ENCODE measurements at places on chromosomes 7 and 10.

GRCh38 chr7:114130866-114131265, 212.1 kb upstream of the PPP1R3A start:
- no peak overlapping the region for H3K4me3 ChIP-seq
- H3K4me1 ChIP-seq, result no peaks in the 10 kb centered on the region
- no peak for DNase-seq
- no peaks in the 10 kb centered on the region for H3K36me3 ChIP-seq
- no peaks in the 10 kb centered on the region for H3K27me3 ChIP-seq
- H3K27ac ChIP-seq, result no peak overlapping the region

GRCh38 chr7:144024213-144024612, 24.1 kb downstream of the OR6B1 start:
- H3K36me3 ChIP-seq, result no peaks in the 10 kb centered on the region
- no peak overlapping the region for H3K4me3 ChIP-seq
- H3K27ac ChIP-seq, result no peak overlapping the region
- DNase-seq, result no peak
- no peaks in the 10 kb centered on the region for H3K27me3 ChIP-seq

DNA sequence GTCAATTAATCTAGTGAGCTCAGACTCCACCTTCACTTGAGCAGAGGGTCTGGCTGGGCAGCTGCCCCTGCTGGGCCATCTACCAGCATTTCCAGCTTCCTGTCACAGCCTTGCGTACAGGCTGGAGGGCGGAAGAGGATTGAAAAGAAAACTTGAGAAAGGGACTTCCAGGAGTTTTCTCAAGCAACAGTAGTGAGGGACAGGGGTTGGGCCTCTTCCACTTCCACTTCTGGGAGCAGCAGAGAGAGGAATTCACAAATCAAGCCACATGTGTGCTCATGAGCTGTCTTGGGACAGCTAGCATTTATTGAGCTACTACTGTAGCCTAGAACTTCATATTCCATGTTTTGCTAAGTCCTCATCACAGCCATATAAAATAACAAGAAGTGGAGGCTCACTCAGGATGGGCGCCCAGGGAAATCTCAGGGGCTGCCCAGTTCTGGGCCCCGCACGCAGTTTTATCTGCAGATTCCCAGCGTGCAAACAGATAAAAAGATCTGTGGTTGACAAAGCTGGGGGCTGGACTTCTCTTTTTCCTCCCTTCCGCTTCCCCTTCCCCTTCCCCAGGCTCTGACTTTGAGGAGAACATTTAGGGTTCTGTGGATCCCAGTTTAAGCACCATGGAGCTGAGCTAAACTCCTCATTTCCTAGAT, 135.8 kb downstream of the RGS10 start:
- H3K4me1 ChIP-seq, result no peaks in the 10 kb centered on the region
- no peaks in the 10 kb centered on the region for H3K27me3 ChIP-seq
- no peak overlapping the region for H3K4me3 ChIP-seq
- no peak for DNase-seq
- H3K36me3 ChIP-seq, result peaks cover 8% of the 10 kb centered on the region
- H3K27ac ChIP-seq, result no peak overlapping the region

- peak overlapping the region; percentile 16 for H3K27ac ChIP-seq
- H3K4me1 ChIP-seq, result peaks cover 26% of the 10 kb centered on the region
- peaks cover 3% of the 10 kb centered on the region for H3K36me3 ChIP-seq
Measured at GRCh38 chr7:1848911-1849311, 178.8 kb downstream of the ELFN1 start.

DNA sequence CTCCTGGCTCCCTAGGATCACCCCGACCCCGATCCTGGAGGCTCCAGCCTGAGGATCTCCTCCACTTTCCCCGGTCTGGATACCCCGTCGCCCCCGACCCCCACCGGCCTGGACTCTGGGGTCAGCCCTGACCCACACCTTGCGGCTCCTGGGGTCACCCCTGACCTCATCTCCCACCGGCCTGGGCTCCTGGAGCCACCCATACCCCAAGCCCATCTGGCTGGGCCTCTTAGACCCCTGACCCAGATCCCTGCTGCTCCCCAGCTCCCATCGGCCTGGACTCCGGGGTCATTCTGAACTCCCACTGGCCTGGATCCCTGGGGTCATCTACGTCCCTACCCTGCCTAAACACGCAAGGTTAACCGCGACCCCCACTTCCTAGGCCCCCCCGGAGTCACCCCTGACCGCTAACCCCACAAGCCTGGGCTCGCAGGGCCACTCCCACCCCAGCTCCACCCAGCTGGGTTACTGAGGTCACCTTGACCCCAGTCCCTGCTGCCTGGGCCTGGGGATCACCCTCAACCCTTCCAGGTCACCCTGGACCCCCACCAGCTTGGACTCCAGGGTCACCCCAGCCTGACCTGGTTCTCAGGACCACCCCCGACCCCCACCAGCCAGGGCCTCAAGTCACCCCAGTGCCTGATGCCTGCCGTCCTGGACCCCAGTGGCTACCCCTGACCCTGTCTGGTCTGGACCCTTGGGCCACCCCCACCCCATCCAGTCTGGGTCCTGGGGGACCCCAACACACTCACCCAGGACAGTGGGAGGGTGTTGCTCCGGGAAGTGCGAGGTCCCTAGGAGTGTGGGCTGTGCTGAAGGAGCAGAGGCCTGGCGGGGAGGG, 1.2 kb downstream of the FOXK1 start:
- no peak for DNase-seq
- H3K4me1 ChIP-seq, result peaks cover 39% of the 10 kb centered on the region
- H3K4me3 ChIP-seq, result peak overlapping the region; percentile 93
- peaks cover 13% of the 10 kb centered on the region for H3K27me3 ChIP-seq

DNA sequence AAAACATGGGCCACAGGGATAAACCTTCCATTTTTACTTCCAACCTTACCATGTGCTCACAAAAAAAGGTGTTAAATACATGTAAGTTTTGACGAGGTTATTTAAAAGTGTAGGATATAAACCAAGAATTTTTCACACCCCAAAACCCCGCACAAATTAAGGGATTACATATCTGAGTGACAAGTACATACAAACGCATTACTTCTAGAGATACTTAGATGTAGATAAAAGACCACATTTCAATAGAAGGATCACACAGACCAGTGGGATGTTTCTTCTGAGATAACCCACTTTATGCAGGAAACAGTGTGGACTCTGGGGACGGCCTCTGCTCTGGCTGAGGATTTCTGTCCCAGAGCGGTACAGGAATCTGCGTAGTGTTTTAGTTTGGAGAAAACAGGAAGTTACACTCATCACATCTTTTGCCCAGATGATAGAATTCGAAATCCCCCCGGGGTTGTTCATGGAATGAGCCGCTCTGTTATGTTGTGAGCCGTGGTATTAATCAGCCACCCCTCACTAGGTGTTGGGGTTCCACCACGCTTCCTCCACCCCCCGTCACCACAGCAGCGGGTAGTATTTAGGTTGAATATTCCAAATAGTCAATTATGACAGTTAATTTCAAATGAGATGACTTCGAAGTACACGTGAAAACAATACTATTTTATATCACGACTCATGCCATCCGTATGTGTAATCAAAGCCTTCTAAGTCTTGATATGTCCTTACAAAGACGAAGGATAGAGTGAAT, 1.3 kb upstream of the CUL1 start:
- H3K27me3 ChIP-seq, result no peaks in the 10 kb centered on the region
- peak overlapping the region; percentile 90 for H3K27ac ChIP-seq
- peak overlapping the region; percentile 88 for H3K4me3 ChIP-seq
- DNase-seq, result no peak
- H3K4me1 ChIP-seq, result peaks cover 44% of the 10 kb centered on the region

DNA sequence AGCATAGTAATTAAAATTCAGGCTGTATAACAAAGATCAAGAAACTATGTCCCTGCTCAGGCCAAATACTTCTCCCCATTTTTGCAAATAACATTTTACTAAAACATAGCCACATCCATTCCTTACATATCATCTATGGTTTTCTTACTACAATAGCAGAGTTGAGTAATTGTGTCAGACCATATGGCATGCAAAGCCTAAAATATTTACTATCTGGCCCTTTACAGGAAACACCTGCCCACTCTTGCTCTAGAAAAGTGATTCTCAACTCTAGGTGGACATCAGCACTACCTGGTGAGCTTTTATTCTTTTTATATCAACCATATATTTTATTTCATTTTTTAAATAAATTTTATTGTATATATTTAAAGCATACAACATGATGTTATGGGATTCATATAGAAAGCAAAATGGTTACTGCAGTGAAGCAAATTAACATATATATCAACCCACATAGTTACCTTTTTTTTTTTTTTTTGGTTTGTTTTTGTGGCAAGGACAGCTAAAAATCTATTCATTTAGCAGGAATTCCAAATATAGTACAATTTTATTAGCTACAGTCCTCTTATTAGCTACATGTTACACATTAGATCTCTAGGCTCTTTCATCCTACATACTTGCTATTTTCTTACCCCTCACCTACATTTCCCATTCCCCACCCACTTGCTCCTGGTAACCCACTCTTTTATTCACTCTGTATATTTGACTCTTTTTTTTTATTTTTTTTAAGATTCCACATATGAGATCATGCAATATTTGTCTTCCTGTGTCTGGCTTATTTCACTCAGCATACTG, 19.6 kb downstream of the ABI1 start:
- peak overlapping the region; percentile 67 for H3K27ac ChIP-seq
- no peak for DNase-seq
- no peaks in the 10 kb centered on the region for H3K27me3 ChIP-seq
- peak overlapping the region; percentile 56 for H3K4me3 ChIP-seq
- H3K36me3 ChIP-seq, result peaks cover 11% of the 10 kb centered on the region

- H3K27ac ChIP-seq, result no peak overlapping the region
- H3K27me3 ChIP-seq, result no peaks in the 10 kb centered on the region
- no peak overlapping the region for H3K4me3 ChIP-seq
- DNase-seq, result no peak
Measured at GRCh38 chr10:19979628-19980027, 163.4 kb downstream of the PLXDC2 start.

- H3K4me3 ChIP-seq, result no peak overlapping the region
- peaks cover 15% of the 10 kb centered on the region for H3K36me3 ChIP-seq
- no peak for DNase-seq
Measured at GRCh38 chr7:107234436-107234835, 65.6 kb downstream of the HBP1 start.

- H3K27me3 ChIP-seq, result no peaks in the 10 kb centered on the region
- peaks cover 5% of the 10 kb centered on the region for H3K36me3 ChIP-seq
- no peak overlapping the region for H3K27ac ChIP-seq
Measured at GRCh38 chr7:37269711-37270508, 178.8 kb downstream of the ELMO1 start.

GRCh38 chr7:45178241-45179225, 20.9 kb downstream of the RAMP3 start:
- H3K27me3 ChIP-seq, result peaks cover 62% of the 10 kb centered on the region
- no peaks in the 10 kb centered on the region for H3K4me1 ChIP-seq
- no peak overlapping the region for H3K4me3 ChIP-seq
- H3K36me3 ChIP-seq, result no peaks in the 10 kb centered on the region

GRCh38 chr10:24440817-24441797, 232.2 kb downstream of the KIAA1217 start:
- no peaks in the 10 kb centered on the region for H3K36me3 ChIP-seq
- H3K27ac ChIP-seq, result no peak overlapping the region
- DNase-seq, result no peak
- peaks cover 6% of the 10 kb centered on the region for H3K27me3 ChIP-seq
- no peaks in the 10 kb centered on the region for H3K4me1 ChIP-seq

GRCh38 chr7:12800486-12800885, 113.1 kb downstream of the ARL4A start:
- H3K4me3 ChIP-seq, result no peak overlapping the region
- no peaks in the 10 kb centered on the region for H3K27me3 ChIP-seq
- no peaks in the 10 kb centered on the region for H3K4me1 ChIP-seq
- no peaks in the 10 kb centered on the region for H3K36me3 ChIP-seq

- peaks cover 24% of the 10 kb centered on the region for H3K27me3 ChIP-seq
- no peaks in the 10 kb centered on the region for H3K4me1 ChIP-seq
- H3K27ac ChIP-seq, result no peak overlapping the region
- H3K4me3 ChIP-seq, result no peak overlapping the region
Measured at GRCh38 chr10:18071591-18071990, 68.6 kb upstream of the CACNB2 start.

DNA sequence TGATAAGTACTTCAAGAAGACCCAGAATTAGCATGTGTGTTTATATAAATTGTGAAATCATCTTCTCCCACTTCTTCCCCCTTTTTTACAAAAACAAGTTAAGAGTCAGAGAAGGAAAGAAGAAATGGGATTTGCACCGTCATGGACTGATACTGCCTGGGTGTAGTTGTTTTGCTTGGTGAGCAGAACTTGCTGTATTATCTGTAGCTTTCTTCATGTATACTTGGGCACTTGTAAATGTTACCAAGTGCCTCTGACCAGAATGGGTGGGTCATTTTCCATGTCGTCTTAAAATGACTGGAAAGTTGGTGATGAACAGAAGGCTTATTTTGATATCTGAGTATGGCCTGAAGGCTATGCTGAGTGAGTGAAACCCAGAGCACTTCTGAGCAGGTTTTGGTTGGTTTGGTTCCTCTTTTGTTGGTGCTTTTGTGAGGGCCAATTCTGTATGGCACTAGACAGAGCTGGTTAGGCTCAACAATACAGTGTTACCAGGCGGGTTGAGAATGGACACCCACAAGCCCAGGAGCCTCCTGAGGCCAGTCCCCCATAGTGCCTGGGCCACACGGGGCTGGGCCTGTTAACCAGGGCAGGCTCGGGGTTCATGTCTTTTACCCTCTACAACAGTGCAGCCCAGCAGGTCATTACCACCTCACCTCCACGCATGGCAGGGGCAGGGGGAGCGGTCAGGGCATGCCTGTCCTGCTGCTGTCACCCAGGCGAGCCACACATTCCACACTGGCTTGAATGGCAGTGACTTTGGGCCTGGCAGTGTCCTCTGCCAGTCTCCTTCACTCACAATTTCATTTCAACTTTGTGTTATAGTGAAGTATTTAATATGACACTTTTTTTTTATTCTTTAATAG, 115.1 kb downstream of the CCNY start:
- no peak overlapping the region for H3K4me3 ChIP-seq
- peaks cover 68% of the 10 kb centered on the region for H3K4me1 ChIP-seq
- H3K27me3 ChIP-seq, result no peaks in the 10 kb centered on the region
- no peaks in the 10 kb centered on the region for H3K36me3 ChIP-seq
- DNase-seq, result no peak
- no peak overlapping the region for H3K27ac ChIP-seq

- H3K27ac ChIP-seq, result no peak overlapping the region
- H3K27me3 ChIP-seq, result no peaks in the 10 kb centered on the region
- no peak for DNase-seq
Measured at GRCh38 chr7:82289152-82289535, 154.4 kb downstream of the CACNA2D1 start.

- H3K27me3 ChIP-seq, result no peaks in the 10 kb centered on the region
- DNase-seq, result no peak
- no peak overlapping the region for H3K27ac ChIP-seq
- peaks cover 5% of the 10 kb centered on the region for H3K4me1 ChIP-seq
- no peaks in the 10 kb centered on the region for H3K36me3 ChIP-seq
Measured at GRCh38 chr10:88152728-88153133, 289.3 kb downstream of the PTEN start.

- peak overlapping the region; percentile 68 for H3K27ac ChIP-seq
- H3K36me3 ChIP-seq, result peaks cover 6% of the 10 kb centered on the region
- peaks cover 24% of the 10 kb centered on the region for H3K4me1 ChIP-seq
- no peak for DNase-seq
Measured at GRCh38 chr7:151677581-151678226, 158.0 kb upstream of the RHEB start.

- H3K4me3 ChIP-seq, result no peak overlapping the region
- DNase-seq, result no peak
- H3K4me1 ChIP-seq, result no peaks in the 10 kb centered on the region
- H3K27ac ChIP-seq, result no peak overlapping the region
Measured at GRCh38 chr10:21769041-21769440, 234.5 kb downstream of the DNAJC1 start.

All from central memory CD8-positive, alpha-beta T cell (primary cell).